ENCODE measurements at places on chromosomes 1 and 21. TPM values are rescaled to one million over a fixed set of nuclear protein-coding genes. Genes with fewer than 3 reads are reported as not detected.

Gene KRTAP20-3
- polyA plus RNA-seq, result not detected

Gene SSU72
- polyA plus RNA-seq, result 81.6 TPM

Gene PLA2G2F
- polyA plus RNA-seq, result 0.12 TPM

Gene NTRK1
- polyA plus RNA-seq, result 1.3 TPM

Gene DDOST
- polyA plus RNA-seq, result 228 TPM

Gene C1orf53
- 2.7 TPM for polyA plus RNA-seq

Gene SLAMF7
- polyA plus RNA-seq, result 0.52 TPM

Gene PLD5
- 1.4 TPM for polyA plus RNA-seq

Gene TRIM33
- 45.9 TPM for polyA plus RNA-seq

Gene FHAD1
- polyA plus RNA-seq, result 3.2 TPM

Gene CCDC27
- 0.17 TPM for polyA plus RNA-seq

Gene TRIM67
- polyA plus RNA-seq, result 0.11 TPM

Gene MPZL1
- 122 TPM for polyA plus RNA-seq

Gene NBPF8
- 12.7 TPM for polyA plus RNA-seq

Gene HECTD3
- 31.1 TPM for polyA plus RNA-seq

Gene FMO2
- 2.4 TPM for polyA plus RNA-seq

Gene KRTAP19-1
- polyA plus RNA-seq, result not detected

Gene HJV
- 0.07 TPM for polyA plus RNA-seq

Gene GFI1
- polyA plus RNA-seq, result 0.26 TPM
